Hepatocyte (in vitro differentiated cells): ENCODE measurements at places on chromosomes 2 and 18. TPM values are rescaled to one million over a fixed set of nuclear protein-coding genes. Genes with fewer than 3 reads are reported as not detected.
A peak's percentile ranks its signal among the peaks of the same experiment; 100 is the strongest.

GRCh38 chr2:105432749-105433148 is 33.9 kb upstream of the FHL2 start:
- no peak for DNase-seq

ZNF521 gene
- total RNA-seq, result 13.3 and 16.3 TPM in 2 replicates

DNA sequence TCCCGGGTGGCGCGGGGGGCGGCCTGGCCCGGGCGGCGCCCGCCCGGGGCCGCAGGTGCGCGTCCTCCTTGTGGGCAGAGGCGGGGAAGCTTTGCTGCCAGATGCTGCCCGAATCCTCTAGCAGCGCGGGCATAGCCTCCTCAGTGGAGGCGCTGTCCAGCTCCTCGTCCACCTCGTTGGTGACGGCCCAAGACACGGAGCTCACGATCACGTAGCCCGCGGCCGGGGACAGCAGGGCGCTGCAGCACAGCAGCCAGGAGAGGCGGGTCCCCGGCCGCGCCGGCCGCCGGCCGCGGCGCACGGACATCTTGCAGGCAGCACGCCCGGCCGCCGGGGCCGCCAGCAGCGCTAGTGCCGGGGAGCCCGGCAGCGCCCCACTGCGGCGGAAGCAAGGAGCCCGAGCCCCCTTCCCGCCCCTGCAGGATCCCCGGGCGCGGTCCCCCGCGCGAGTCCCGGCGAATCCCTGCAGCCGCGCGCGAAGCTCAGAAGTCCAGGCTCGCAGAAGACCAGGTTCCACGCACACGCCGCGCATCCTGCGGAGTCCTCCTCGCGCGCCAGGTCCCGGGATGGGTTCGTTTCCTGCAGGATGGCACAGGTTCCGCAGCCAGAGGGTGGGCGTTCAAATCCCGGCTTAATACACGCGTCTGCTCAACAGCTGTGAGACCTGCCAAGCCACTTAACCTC is at the start of gene CREG2:
Gene CREG2 (minus strand): TSS at position 353 of the 684 bp plus-strand sequence. CDS start 46 bp downstream, at position 307.
- DNase-seq, result peak; percentile 89

DNA sequence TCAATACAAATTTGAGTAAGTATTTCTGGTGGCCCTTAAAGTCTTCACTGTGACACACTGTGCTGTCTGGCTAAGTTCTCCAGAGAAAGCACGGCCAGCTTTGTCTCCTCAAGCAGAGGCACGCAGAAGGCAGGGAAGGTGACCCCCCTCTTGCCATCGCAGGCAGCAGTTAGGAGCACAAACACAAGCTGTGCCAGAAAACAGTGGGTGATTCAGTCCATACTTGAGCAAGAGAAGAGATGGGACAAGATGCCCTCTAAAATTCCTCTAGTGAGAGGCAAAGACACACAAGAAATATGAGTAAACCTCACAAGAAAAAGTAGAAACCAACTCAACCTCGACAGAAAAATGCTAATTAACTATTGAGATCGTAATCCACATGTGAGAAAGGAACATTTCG is 9.8 kb downstream of the MCEE start:
- no peak for DNase-seq

SCYGR4 gene
- not detected in 2 replicates for total RNA-seq

DNA sequence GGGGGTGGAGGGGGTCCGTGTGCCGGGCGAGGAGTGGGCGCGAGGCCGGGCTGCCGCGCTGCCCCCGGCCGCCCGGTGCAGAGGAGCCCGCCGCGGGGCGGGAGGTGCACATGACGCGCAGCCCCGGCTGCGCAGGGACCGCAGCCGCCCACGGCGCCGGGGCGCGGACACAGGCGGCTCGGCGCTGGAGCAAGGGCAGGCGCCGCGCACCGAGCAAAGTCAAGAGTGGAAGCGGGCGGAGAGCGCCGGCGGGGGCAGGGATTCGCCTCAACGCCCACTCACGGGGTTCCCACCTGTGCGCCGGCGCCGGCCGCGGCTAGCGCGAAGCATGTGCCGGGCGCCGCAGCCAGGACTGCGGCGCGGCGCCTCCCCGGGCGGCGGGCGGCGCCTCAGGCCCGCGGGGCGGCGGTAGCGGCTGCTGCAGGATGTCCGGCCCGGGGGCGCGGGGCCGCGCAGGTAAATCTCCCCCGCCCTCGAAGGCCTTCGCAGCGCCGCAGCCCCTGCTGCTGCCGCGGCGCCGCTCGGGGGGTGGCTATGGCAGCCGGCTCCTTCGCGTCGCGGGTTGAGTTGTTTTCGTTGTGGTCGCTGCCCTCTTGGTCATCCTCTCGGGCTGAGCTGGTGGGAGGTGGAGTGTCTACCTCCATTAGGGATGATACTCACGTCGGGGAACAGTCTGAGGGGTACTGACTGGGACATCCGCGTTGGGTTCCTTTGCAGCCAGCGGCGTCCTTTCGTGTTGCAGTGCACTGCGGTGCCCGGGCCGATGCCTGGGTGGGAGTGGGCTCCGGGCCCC is 216.3 kb upstream of the DTNA start:
- DNase-seq, result peak; percentile 79

DNA sequence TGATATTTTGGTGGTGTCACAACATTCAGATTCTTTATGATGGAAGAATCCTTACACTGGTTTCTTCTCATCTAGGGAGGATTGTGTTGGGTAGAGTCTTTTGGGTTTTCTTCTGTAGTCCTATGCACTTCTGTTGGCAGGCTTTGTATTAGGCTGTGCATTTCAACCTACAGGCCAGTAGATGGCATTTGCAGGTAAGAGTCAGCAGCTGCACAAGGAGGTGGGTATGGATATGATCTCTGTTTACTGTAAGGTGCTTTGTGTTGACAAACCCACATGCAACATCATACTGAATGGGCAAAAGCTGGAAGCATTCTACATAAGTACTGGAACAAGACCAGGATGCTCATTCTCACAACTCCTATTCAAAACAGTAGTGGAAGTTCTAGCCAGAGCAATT is 656.8 kb downstream of the METTL4 start:
- DNase-seq, result no peak

IL1RN gene
- total RNA-seq, result 3.1 and 4.3 TPM in 2 replicates

- peak; percentile 31 for DNase-seq
Measured at GRCh38 chr18:31429623-31430022, 17.9 kb upstream of the DSG3 start.
